ENCODE measurements at places on chromosomes 4 and X.
A peak's percentile ranks its signal among the peaks of the same experiment; 100 is the strongest.

- DNase-seq = no peak
These were observed 112.5 kb downstream of the MAPK10 start for GRCh38 chr4:86247320-86247719.

DNA sequence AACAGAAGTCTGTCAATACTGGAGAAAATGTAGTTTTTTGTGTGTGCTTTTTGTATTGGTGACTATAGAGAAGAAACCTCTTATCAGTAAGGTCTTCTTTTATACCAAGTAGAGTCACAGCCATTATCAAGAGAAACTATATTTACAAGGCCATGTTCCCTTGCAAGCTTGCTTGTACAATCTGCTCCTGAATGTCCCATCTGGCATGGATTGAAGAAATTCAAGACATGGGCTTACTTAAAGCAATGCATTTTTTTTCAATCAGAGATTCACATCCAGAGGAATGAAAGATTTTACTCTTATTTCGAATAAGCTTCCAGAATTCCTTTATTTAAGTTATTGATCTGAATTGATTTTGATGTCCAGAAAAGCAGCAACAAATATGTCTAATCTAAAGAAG, 537.3 kb upstream of the RPS6KA3 start:
- DNase-seq = no peak

DNA sequence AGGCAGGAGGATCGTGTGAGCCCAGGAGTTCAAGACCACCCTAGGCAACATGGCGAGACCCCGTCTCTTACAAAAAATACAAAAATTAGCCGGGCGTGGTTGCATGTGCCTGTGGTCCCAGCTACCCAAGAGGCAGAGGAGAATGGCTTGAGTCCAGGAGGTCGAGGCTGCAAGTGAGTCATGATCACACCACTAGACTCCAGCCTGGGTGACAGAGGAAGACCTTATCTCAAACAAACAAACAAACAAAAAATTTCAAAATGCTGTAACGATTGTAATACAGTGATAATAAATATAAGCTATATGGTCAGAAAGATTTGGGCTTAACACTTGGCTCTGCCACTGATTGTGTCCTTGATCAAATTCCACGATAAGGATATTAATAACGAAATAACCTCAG, 24.2 kb downstream of the SLC25A4 start:
- DNase-seq = no peak

DNA sequence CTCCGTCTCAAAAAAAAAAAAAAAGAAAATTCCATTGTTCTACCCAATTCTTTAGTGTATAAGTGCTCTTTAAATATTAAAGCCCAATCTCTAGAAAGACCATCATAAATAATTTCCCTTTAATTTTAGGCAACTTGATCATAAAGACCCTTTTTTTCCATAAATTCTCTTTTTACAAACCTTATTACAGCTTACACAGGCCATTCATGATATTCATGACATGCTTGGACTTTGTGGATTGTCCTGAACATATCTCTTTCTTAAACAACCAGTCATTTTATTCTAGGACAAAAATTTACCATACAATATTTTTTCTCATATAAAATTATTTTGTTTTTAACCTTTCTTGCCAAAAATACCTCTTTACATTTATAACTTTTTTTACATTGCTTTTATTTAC, 30.5 kb downstream of the TLR8 start:
- DNase-seq = no peak

GRCh38 chr4:139955600-139955999, 198.4 kb downstream of the MAML3 start:
- DNase-seq = no peak

DNA sequence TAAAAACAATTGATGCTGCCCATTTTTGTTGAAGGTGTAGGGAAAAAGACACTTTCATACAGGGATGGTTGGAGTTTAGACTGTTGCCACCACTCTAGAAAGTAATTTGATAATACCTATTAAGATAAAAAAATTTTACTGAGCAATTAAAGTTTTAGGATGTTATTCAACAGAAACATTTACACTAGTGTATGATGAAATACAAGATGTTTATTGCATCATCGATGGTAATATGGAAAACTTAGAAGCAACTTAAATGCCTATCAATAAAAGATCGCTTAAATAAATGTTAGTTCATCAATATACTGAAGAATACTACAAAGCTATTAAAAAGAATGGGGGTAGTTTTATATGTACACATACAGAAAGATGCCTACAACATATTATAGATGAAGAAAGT, 9.2 kb upstream of the VSIG4 start:
- DNase-seq = no peak

GRCh38 chrX:30302956-30303355, 6.2 kb downstream of the NR0B1 start:
- DNase-seq = no peak

GRCh38 chr4:66750273-66750672, 795.0 kb downstream of the CENPC start:
- DNase-seq = no peak

GRCh38 chrX:100659431-100660137, 15.6 kb downstream of the SRPX2 start:
- no peak for DNase-seq

GRCh38 chr4:17665346-17665745, 50.9 kb downstream of the MED28 start:
- peak; percentile 3 for DNase-seq

DNA sequence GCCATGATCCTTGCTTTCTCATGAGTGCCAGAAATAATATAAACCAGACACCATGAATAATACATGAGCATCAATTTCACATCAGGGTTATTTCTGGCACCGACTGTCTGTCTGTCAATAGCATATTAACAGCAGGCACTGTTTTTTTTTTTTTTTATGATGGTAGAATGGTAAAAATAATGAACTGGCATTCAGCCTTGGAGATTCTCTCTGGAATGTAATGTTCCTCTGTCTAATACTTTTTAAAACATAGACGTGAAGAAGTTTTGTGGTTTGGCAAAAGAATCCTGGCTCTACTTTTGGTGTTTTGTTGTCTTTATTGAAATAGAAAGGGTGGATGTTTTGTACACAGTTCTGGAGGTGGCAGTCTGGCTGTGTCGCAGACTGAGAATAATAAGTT, 874.6 kb upstream of the PRKX start:
- DNase-seq = no peak

DNA sequence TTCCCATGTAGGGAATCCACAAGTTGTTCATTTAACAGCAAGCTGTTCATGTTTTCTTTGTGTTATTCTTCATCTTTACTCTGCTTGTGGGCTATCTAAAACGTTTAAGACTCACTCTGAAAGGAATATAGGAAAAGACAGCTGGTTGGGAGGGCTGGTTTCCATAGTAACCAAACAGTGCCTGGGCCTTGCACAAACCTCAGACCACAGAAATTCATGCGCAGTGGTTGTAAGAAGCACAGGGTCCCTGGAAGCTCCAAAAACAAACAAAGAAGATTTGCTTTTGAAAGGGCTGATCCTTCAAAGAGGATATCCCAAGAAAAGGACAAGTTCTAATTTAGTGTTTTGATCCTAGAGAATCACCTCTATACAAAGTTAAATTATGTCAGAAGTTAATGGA, 7.8 kb downstream of the SERTM2 start:
- DNase-seq = no peak

GRCh38 chr4:140689623-140690022, 66.6 kb downstream of the TBC1D9 start:
- peak; percentile 29 for DNase-seq

DNA sequence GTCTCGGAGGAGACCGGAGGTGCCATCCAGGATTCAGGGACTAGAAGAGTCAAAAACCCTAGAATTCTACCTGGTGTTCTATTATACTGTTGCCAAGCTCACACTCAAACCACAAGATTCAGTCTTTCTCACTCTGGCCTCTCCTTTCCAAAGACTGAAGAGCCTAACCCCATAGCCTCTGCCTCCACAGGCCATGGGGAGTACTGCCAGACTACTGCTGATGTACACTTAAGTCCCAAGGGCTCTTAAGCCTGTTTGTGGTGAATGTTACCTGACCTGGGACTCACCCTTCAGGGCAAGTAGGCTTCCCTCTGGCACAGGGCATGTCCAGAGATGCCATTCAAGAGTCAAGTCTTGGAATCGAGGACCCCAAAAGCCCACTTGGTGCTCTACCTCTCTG, 58.9 kb upstream of the IRS4 start:
- no peak for DNase-seq

DNA sequence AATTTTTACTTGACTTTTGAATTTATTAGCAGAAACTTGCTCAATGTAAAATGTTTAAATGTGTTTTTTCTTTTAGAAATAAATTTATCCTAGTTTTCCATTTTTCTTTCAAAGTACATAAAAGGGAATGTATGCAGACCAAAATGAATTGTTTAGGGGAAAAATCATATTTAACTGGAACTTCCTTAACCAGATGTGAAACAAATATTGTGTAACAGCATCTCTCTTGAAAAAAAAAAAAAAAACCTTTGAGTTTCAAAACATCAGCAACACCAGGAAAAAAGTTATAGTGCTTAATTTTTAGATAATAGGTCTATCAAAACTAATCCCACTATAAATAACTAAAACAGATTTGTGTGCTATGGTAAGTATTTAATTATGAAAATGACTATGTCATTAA, 14.5 kb upstream of the CCNA2 start:
- DNase-seq = peak; percentile 48

- DNase-seq = peak; percentile 5
These were observed 32.6 kb downstream of the DCK start for GRCh38 chr4:71026086-71026485.

DNA sequence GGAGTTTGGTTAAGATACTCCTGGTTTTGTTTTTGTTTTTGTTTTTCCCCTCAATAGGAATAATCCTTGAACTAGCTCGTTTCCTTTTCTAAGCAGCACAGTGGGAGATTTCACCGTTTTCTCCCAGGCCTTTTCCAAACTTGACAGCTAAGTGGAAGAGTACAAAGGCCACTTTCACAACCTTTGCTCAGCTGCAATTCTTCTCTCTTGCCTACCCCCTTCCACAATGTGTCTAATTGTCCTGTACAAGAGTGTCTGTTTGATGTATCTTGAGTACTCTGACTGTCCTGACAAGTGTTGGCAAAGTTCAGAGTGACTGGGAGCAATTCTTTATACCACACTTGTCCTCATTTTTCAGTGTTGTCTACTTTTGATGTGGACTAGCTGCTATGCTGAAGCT, 674.3 kb upstream of the AMOT start:
- DNase-seq = no peak

DNA sequence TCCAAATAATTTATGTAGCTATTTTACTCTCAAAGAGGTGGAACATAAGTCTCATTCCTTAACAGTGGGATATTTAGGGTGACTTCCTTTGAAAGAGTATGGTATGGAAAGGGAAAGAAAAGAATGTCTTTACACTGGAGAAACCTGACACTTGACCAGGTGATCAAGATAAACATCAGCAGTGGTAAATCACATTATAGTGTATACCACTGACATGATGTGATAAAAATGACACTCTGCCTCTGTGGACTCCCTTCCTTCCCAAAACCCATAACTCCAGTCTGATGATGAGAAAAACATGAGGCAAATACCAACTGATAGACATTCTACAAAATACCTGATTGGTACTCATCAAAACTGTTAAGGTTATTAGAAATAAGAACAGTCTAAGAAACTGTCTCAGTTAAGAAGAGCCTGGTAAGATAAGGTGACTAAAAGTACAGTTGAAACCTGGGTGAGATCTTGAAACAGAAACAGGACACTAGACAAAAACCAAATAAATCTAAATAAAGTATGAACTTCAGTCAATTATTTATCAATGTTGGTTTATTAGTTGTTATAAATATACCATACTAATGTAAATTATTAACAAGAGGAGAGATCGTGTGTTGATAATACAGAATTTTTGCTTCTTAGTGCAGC, 144.2 kb upstream of the PCDH18 start:
- DNase-seq = no peak

DNA sequence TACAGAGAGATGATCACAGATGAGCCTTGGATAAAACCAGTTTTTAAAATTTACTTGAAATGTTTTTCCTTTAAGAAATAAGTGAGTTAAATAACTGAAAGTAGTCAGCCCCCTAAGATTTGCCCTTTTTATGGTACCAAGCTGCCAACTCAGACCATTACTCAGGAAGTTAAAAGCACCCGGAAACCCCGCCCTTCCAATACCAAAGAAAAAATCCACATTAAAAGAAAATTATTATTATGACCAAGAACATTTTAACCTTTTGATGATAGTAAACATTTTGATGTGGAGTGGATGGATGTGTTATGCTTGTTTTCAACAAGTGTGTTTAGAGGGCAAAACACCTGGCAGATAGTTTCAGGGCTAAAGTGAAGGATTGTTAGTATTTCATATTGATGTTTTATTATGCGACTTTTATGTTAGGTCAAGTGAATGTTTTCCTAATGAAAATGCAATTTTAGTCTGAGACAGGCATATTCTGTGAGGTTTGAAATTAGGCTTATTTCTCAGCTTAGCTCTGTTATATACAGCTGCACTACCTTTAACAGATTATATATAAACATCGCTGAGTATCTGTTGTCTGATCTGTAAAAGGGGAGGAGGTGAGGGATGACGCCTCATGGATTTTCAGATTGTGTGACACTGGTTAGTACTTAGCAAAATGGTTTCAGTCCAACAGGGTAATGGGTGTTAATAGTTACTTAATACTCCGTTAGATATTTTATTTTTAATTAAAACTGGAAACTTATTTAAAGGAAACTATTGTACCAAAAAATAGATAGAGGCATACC, 89.0 kb downstream of the KDM6A start:
- no peak for DNase-seq

DNA sequence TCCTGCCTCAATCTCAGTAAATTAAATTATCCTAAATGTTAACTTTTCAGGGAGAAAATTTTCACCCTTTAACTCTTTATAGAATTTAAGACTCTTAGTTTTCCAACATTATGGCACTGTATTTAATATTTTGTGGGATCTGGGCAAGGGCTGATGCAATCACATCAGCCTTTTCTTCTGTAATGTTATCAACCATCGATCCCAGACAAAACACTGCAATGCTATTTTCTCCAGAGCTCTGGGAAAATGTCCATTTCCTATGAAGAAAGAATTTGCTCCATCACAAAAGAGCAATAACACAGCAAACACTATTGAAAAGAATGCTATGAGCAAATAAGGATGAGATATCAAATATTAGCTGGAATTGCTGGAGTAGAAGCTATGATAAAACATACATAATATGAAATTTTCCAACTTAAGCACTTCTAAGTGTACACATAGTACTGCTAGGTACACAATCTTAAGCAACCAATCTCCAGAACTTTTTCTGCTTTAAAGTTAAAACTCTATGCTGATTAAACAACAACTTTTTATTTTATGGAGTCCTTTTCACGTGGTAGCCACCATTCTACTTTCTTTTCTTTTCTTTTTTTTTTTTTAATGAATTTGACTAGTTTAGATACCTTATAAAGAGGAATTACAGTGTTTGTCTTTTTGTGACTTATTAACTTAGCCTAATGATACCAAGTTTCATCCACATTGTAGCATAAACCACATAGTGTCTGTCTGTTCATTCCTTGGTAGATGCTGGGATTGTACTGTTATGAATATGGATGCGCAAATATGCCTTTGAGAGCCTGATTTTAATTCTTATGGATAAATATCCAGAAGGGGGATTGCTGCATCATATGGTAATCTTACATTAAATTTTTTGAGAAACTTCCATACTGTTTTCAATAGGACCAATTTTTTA, 43.6 kb downstream of the UGT2A3 start:
- DNase-seq = no peak

- no peak for DNase-seq
These were observed 155.5 kb upstream of the MXRA5 start for GRCh38 chrX:3501833-3502535.
